Omental fat pad (tissue), 4 donors: ENCODE measurements at places on chromosomes 7 and 10. TPM values are rescaled to one million over a fixed set of nuclear protein-coding genes. Genes with fewer than 3 reads are reported as not detected.

The TUBAL3 gene
- total RNA-seq, result not detected

The TMED4 gene
- total RNA-seq, result 129 TPM

The LIMK1 gene
- 31.0 TPM for total RNA-seq

The MRPS33 gene
- 21.5 TPM for total RNA-seq

The GNAI1 gene
- total RNA-seq, result 149 TPM

The RRP12 gene
- total RNA-seq, result 14.2 TPM

The BAMBI gene
- 15.1 TPM for total RNA-seq

The NANOS1 gene
- total RNA-seq, result 12.1 TPM

The PLXNA4 gene
- 111 TPM for total RNA-seq

The PRLHR gene
- total RNA-seq, result not detected

The TMEM229A gene
- not detected for total RNA-seq

The BHLHA15 gene
- total RNA-seq, result 3.5 TPM

The MYH16 gene
- not detected for total RNA-seq

The VENTX gene
- 0.32 TPM for total RNA-seq

The PDIA4 gene
- total RNA-seq, result 114 TPM

The CC2D2B gene
- total RNA-seq, result 1.2 TPM

The DMTF1 gene
- 67.3 TPM for total RNA-seq

The HMX3 gene
- 1.3 TPM for total RNA-seq

The HABP2 gene
- total RNA-seq, result not detected

The SYT15B gene
- 1.7 TPM for total RNA-seq

The EGR2 gene
- total RNA-seq, result 5.0 TPM

The TMEM270 gene
- not detected for total RNA-seq

The FKBP6 gene
- total RNA-seq, result not detected

The CTNNA3 gene
- 7.1 TPM for total RNA-seq

The NOD1 gene
- 18.8 TPM for total RNA-seq

The ADRB1 gene
- 16.7 TPM for total RNA-seq

The WNT16 gene
- total RNA-seq, result not detected

The EIF5AL1 gene
- 0.19 TPM for total RNA-seq

The SMKR1 gene
- not detected for total RNA-seq

The KIF5B gene
- 110 TPM for total RNA-seq

The TFPI2 gene
- total RNA-seq, result 181 TPM

The DRGX gene
- total RNA-seq, result not detected

The AVPI1 gene
- total RNA-seq, result 36.1 TPM

The UTF1 gene
- total RNA-seq, result not detected

The CYP3A5 gene
- total RNA-seq, result 92.0 TPM

The MYOF gene
- total RNA-seq, result 113 TPM

The ZNF239 gene
- total RNA-seq, result 1.3 TPM

The CCDC172 gene
- total RNA-seq, result not detected

The NODAL gene
- not detected for total RNA-seq

The TDRD1 gene
- total RNA-seq, result 0.31 TPM

The ZNF273 gene
- total RNA-seq, result 8.8 TPM

The MUC3A gene
- 1.1 TPM for total RNA-seq

The EEPD1 gene
- total RNA-seq, result 23.0 TPM

The MRC1 gene
- total RNA-seq, result 138 TPM

The AMZ1 gene
- total RNA-seq, result not detected
